ENCODE measurements at places on chromosomes 12 and 14.

DNA sequence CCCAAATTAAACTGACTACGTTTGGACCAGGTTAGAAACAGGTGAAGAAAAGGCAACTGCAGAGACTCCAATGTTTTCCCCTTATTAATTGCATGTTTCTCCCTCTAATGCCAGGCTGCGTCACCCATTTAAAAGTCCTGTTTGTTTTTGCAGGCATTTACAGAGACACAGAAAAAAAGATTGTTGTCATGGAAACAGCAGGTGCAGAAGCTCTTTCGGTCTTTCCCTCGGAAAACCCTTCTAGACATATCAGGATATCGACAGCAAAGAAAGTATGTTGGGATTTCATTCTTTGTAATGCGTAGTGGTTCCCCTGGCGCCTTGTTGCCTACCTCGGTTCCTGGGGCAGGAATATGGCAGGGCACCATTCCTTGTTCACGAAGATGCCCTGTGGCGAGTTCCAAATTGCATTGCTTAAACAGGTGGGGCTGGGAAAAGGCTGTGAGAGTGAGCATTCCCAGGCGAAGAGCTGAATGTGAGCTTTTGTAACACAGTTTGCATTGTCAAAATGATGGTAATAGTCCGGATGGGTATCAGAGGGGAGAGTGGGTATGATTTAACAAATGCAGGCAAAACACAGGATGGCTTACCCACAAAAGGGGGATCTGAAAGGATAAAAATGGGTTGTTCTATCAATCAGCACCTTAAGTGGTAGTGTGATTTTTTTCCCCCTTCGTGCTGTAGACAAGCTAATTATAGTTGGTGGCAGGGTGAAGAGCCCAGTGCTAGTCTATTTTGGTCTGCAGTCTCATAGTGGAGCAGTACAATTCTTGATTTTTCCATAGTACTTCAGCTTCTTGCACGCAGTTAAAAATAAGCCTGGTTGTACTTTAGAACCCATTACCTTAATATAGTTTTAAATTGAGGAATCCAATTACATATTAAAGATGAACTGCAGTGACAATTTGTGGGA lies 132.4 kb downstream of the GCH1 start:
- no peak for DNase-seq

GRCh38 chr14:50961605-50962221 lies 17.4 kb upstream of the PYGL start:
- no peak for DNase-seq

DNA sequence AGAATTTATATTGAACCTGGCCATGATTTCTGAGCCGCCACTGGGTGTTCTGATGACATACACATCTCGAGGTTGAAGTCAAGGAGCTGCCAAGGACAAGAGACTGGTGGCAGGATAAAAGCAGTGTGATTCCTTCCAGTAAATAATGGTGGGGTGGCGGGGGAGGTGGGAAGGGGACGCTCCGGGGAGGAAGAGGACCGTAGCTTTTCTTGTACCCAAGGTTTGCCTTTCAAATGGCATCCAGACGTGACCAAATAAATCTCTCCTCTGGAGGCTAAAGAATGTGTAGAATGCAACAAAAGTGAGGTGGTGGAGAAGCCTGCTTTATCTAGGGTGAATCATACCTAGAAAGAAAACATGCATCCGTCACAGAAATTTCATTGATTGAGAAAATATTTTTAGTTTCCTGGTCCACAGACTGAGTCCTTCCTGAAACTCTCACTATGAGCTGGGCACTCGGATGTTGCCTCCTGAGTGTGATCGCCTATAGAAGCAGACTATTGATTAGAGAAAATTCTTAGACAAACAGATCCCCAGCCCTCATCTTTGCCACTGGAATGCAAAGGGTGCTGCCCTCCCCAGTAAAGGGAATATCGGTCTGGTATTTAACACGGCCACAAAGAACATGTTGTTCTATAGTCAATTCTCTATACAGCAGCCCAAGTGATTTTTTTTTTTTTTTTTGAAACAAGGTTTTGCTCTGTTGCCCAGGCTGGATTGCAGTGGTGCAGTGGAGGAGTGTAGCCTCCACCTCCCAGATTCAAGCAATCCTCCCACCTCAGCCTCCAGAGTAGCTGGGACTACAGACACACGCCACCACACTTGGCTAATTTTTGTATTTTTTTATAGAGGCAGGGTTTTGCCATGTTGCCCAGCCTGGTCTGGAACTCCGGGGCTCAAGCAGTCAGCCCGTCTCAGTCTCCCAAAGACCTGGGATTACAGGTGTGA lies 112.1 kb downstream of the DPF3 start:
- no peak for DNase-seq

GRCh38 chr14:94613720-94614644 lies 1.8 kb downstream of the SERPINA3 start:
- DNase-seq: no peak

Data from erythroblast (primary cell).